ENCODE measurements at places on chromosomes 13 and 19.
A peak's percentile ranks its signal among the peaks of the same experiment; 100 is the strongest.

- DNase-seq, result no peak
These were observed 98.8 kb upstream of the TMTC4 start for GRCh38 chr13:100773429-100773828.

- DNase-seq, result peak; percentile 26
These were observed 13.5 kb downstream of the FPR3 start for GRCh38 chr19:51808333-51808986.

DNA sequence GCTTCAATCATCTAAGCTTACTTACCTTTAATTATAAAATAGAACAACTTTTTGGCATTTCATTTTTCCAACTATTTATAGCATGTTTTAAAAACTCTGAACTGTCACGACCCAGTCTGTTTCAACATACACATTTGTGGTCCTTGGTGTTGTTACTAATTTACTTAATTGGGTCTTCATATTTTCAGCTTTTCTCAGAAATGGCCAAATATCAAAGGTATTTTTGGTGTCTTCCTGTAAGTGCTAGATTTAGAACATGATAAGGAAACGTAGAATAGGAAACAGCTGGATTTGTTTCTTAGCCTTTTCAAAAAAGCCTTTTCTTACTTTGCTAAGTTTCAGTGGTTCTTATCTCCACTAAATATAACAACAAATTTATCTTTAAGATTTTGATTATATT is 11.4 kb downstream of the LPAR6 start:
- DNase-seq, result no peak

- DNase-seq, result no peak
These were observed 70.7 kb downstream of the COL4A2 start for GRCh38 chr13:110377826-110378201.

- no peak for DNase-seq
These were observed 77.1 kb downstream of the CHST8 start for GRCh38 chr19:33698576-33699435.

- no peak for DNase-seq
These were observed 16.9 kb upstream of the ZNF527 start for GRCh38 chr19:37353968-37354367.

GRCh38 chr19:29568036-29569025 is 37.8 kb upstream of the POP4 start:
- DNase-seq, result no peak

GRCh38 chr19:54606230-54606629 is 12.8 kb downstream of the LILRA1 start:
- DNase-seq, result peak; percentile 44

GRCh38 chr19:49570138-49570856 is 10.1 kb downstream of the NOSIP start:
- peak; percentile 88 for DNase-seq
